NCI-H524 treated with DMSO at 0.1 percent for 48 hours (cell line): ENCODE measurements at places on chromosomes 7 and 10.
A peak's percentile ranks its signal among the peaks of the same experiment; 100 is the strongest.

DNA sequence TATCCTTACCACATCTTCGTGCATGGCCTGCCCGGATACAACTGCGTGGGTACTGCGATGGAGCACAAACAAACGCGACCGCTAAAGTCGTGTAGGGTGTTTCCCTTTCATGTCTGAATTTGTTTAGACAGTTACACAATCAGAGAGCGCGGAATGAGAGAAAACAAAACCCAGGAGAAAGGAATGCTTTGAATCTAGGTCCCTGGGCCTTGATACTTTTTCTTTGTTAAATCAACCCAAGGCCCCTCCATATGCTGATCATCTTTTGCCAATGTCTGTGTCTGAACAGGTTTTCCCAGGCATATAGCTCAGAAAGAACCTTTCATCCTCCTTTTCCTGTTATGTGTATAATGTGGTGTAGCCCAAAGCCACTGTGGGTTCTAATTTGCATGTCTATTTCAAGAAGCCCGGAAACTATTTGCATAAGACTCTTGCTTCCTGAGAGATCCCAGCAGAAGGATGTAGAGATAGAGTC, 145.8 kb downstream of the FRMD4A start:
- DNase-seq = no peak

DNA sequence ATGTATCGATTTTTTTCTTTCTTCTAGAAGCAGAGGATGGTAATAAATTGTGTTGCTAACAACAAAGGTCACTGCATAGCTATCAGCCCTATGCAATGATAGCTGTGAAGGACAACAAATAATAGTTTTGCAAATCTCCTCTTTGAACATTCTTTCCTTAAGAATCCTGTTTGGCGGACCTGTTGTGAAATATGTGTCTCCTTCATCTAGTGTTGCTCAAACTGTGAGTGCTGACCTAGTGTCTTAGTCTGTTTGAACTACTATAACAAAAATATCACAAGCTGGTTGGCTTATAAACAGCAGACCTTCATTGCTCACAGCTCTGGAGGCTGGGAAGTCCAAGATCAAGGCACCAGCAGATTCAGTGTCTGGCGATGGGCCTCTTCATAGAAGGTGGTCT, 53.7 kb downstream of the CAV1 start:
- DNase-seq = no peak

- no peak for DNase-seq
Measured at GRCh38 chr7:12685550-12685949, 1.9 kb upstream of the ARL4A start.

GRCh38 chr7:53470336-53470970, 435.0 kb downstream of the POM121L12 start:
- DNase-seq = peak; percentile 24

GRCh38 chr10:20466731-20467130, 430.4 kb downstream of the NEBL start:
- DNase-seq = no peak

GRCh38 chr10:113303544-113304146, 249.2 kb upstream of the HABP2 start:
- no peak for DNase-seq

DNA sequence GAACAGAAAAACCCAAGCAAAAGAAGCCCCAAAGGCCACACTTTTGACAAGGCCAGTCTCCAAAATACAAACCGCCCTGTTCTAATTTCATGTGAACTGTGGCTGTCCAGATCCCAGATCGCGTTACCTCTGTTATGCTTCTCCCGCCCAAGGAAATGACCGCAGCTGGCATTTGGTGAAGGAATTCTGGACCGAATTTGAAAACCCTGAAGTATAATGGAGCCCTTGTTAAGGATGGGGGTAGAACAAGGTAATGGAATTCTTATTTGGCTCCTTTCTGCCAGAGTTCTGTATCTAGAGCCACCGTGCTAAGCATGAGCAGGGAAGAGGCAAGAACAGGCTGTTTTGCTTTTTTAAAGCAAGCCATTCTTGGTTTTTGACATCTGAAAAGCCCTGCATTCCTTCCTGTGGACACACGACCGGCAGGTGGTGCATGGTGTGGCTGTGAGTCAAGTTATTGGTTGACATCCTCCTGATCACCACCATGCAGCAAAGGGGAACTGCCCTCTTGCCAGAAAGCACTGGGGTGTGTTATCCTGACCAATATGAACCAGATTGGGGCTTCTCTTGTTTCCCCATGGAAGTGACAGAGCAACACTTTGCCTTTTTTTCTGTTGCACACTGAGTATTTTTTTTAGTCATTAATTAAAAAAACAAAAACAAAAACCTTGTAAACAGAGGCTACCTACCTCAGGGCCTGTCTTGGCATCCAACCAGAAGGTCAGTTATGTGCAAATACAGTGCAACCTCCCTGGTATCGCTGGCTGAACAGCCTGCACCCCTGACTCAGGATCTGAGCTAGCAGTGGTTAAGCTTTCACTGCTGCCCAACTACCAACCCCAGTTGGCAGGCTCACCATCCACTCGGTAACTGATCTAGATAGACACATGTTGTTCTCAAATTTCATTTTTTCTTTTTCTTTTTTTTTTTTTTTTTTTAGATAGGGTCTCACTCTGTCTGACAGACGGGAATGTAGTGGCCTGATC, 14.2 kb downstream of the UCMA start:
- no peak for DNase-seq

GRCh38 chr7:121330053-121330833, 1.4 kb downstream of the WNT16 start:
- no peak for DNase-seq

DNA sequence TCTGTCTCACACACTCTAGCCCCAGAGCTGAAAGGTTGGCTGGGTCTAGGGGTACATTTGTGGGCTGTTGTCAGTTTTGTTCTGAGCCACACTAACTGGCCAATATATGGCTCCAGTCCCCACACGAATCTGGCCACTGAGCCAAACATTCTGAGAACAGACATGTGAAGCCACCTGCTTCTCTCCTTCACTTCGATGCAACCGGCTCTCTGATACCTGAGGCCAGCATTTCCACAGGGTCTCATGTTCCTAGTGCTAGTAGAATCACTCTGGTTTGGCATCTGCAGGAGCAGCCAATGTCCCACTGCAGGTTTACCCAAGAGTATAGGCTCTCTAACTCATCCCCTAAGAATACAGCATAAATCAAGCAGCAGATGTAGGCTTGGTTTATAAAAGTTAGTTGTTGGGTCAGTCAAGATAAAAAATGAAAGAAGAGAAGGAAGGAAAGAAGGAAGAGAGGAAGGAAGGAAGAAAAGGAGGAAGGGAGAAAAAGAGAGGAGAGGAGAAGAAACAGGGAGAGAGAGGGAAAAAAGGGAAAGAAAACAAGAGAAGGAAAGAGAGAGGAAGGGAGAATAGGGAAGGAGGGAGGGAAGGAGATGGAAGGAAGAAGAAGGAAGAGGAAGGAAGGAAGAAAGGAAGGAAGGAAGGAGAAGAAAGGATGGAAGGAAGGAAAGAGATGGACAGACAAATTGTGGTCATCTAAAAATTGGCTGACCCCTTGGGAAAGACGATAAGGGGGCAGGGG, 75.1 kb downstream of the STRA8 start:
- no peak for DNase-seq

GRCh38 chr7:152856351-152856750, 96.8 kb downstream of the ACTR3B start:
- DNase-seq = no peak

- DNase-seq = peak; percentile 23
Measured at GRCh38 chr10:119724593-119725516, 995 bp upstream of the INPP5F start.

GRCh38 chr10:78549140-78549935, 515.7 kb downstream of the RPS24 start:
- DNase-seq = no peak

- DNase-seq = no peak
Measured at GRCh38 chr10:69406302-69406811, 10.4 kb downstream of the TACR2 start.

DNA sequence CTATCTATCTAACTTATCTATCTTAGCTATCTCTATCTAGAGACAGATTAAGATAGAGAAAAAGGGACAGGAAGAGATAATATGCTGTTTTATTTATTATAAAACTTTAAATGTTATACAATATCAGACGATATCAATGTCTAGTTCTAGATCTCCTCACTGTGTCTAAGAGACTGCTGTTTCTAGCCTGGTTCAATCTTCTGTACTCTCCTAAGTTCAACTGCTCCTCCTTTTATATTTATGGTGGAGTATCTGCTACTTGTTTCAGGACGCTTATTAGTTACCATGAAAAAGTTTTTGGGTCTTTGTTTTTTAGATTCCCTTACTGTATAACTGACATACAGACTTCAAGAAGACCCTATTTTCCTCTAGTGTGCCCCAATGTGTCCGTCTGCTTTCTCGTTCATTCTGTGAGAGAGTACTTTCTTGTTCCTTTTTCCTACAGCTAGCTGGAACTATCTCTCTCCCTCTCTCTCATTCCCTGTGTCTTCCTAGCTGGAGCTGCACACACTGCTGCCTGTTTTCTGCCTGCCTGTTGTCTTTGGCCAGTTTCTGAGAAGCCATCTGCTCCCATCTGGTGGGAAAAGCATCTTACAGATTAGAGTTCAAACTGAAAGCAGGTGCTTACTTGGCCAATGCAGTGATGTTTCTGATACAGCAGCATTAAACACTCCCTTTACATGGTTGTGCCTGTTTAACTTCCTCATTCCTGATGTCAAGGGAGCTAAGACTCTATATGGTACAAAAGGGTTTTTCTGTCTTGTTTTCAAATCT, 49.4 kb upstream of the ARL4A start:
- peak; percentile 70 for DNase-seq

GRCh38 chr10:31058795-31059703, 27.4 kb upstream of the ZNF438 start:
- no peak for DNase-seq

DNA sequence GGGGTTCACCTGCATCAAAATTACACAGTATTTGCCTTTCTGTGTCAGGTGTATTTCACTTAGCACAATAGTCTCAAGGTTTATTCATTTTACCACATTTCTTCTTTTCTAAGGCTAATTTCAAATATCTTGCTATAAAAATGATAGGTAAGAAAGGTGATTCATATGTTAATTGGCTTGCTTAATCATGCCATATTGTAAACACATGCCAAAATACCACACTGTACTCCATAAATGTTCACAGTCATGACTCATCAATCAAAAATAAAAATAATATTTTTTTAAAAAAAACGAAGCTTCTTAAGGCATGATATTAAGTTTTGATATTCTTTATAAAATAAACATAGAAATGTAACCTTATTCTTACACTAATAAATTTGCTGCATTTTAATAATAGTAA, 947.1 kb downstream of the GRM8 start:
- DNase-seq = no peak
